ENCODE measurements at places on chromosomes 5 and 9. TPM values are rescaled to one million over a fixed set of nuclear protein-coding genes. Genes with fewer than 3 reads are reported as not detected.

Gene IFNA2
- total RNA-seq, result not detected

Gene EGFLAM
- total RNA-seq, result 41.8 TPM

Gene TEX48
- total RNA-seq, result not detected

Gene KCTD16
- total RNA-seq, result under 0.01 TPM

Gene PDE6A
- total RNA-seq, result not detected

Gene C9
- total RNA-seq, result 1.0 TPM

Gene DND1
- not detected for total RNA-seq

Gene PCDHA6
- total RNA-seq, result under 0.01 TPM
